Hematopoietic multipotent progenitor cell treated with erythropoietin and hydrocortisone succinate and interleukin-3 and kit ligand, for 17 days (in vitro differentiated cells): ENCODE measurements at places on chromosomes 4 and X.

GRCh38 chrX:81120258-81120935, 81.3 kb downstream of the HMGN5 start:
- no peak for DNase-seq

GRCh38 chr4:89403826-89404225, 96.2 kb upstream of the GPRIN3 start:
- no peak for DNase-seq

- no peak for DNase-seq
These were observed 22.8 kb downstream of the SMS start for GRCh38 chrX:21963269-21963668.

DNA sequence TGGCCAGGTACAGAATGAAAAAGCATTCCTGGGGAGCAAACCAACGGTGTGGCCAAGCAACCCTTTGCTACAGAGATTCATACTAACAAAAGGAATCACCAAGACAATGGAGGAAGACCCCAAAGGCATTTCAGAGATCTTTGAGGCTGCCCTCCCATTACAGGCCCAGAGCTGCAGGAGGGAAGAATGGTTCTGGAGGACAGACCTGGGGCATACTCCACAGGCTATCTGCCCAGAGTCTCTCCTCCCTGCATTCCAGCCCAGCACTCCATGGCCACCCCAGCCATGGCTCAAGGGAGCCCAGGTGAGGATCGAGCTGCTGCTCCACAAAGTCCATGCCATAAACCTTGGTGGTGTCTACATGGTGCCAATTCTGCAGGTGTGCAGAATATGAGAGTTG, 81.9 kb downstream of the ATP11C start:
- no peak for DNase-seq

GRCh38 chr4:8347660-8348059, 78.1 kb downstream of the HTRA3 start:
- DNase-seq: no peak

- no peak for DNase-seq
These were observed 32.4 kb downstream of the FGFRL1 start for GRCh38 chr4:1043651-1044468.
